ENCODE measurements at places on chromosomes 1 and 21.

DNA sequence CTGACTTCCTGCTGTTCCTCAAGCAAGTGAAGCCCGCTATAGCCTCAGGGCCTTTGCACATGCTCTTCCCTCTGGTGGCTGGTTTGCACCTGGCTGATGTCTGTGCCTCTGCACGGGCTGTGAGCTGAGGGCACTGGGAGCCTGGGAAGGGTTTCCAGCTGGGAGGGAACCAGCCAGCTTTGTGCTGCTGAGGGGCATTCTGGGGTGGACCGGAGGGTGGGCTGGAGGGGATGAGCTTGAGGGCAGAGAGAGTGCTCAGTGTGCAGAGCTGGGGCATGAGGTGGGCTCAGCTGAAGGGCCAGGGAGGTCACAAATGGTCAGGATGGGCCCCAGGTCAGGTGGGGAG is 305.7 kb downstream of the MATN1 start:
- H3K4me1 ChIP-seq, result no peaks in the 10 kb centered on the region
- no peak overlapping the region for H3K4me3 ChIP-seq
- no peak for DNase-seq

DNA sequence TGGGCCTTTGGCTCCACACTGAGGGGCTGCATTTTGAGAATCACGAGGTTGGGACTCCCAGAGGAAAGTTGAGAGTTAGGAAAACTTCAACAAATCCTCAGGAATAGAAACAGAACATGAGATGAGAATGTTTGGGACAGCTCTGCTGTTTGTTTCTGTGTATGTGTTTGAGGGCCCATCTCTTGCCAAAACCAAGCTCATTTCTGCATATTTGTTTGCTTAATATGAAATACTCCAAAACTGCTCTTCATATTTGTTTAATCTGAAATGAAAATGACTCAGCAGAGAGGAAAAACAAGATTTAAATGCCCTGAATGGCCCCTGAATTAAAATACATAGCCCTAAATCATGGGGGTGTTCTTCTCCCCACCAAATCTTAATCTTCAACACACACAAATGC is 78.1 kb downstream of the DDR2 start:
- H3K36me3 ChIP-seq, result no peaks in the 10 kb centered on the region
- H3K27ac ChIP-seq, result no peak overlapping the region
- DNase-seq, result no peak
- no peak overlapping the region for H3K4me3 ChIP-seq
- no peaks in the 10 kb centered on the region for H3K4me1 ChIP-seq
- no peaks in the 10 kb centered on the region for H3K27me3 ChIP-seq

GRCh38 chr21:37669249-37669648 is 247.0 kb downstream of the KCNJ6 start:
- H3K36me3 ChIP-seq, result no peaks in the 10 kb centered on the region
- H3K27me3 ChIP-seq, result peaks cover 9% of the 10 kb centered on the region
- no peak overlapping the region for H3K27ac ChIP-seq
- H3K4me1 ChIP-seq, result no peaks in the 10 kb centered on the region

DNA sequence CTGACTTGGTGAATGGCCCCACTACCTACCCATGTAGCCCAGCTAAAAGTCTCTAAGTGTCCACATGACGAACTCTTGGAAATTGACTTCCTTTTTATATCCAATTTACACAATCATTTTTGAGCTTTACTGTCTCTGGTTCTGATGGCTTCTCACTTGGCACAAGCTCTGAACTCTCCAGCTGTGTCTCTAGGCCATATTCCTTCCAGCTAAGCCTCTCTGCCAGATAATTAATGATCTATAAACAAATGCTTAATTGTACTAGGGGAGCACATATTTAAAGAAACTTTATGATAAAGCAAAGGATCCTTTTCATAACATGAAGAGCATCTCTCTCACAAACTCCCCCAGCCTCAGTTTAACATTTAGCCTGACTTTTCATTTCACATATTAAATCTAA is 16.3 kb upstream of the BEND5 start:
- peaks cover 13% of the 10 kb centered on the region for H3K27me3 ChIP-seq
- no peak overlapping the region for H3K4me3 ChIP-seq
- no peak overlapping the region for H3K27ac ChIP-seq
- H3K36me3 ChIP-seq, result no peaks in the 10 kb centered on the region
- DNase-seq, result no peak
- peaks cover 23% of the 10 kb centered on the region for H3K4me1 ChIP-seq

GRCh38 chr1:115355069-115355468 is 17.0 kb upstream of the NGF start:
- no peaks in the 10 kb centered on the region for H3K36me3 ChIP-seq
- DNase-seq, result no peak
- H3K27me3 ChIP-seq, result peaks cover 13% of the 10 kb centered on the region
- no peaks in the 10 kb centered on the region for H3K4me1 ChIP-seq

DNA sequence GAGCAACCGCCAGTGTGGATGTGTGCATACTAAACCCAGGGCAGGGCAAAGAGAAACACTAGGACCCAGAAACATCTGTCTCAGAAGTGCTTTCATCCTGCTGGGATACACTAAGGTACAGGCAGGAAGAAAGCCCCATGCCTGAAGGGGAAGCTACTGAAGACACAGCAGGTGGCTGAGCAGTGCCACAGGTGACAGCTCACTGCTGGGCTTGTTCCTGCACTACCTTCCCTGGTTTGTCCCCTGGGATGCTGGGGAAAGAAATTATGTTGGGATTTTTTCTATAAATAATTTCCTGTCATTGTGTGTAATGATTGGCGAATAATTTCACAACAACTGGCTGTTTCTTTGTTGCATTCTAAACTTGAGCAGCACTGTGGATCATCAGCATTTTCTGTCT is 245.3 kb upstream of the RAB4A start:
- H3K4me3 ChIP-seq, result no peak overlapping the region
- peaks cover 11% of the 10 kb centered on the region for H3K4me1 ChIP-seq
- H3K27ac ChIP-seq, result no peak overlapping the region
- H3K27me3 ChIP-seq, result no peaks in the 10 kb centered on the region
- no peak for DNase-seq
- no peaks in the 10 kb centered on the region for H3K36me3 ChIP-seq

DNA sequence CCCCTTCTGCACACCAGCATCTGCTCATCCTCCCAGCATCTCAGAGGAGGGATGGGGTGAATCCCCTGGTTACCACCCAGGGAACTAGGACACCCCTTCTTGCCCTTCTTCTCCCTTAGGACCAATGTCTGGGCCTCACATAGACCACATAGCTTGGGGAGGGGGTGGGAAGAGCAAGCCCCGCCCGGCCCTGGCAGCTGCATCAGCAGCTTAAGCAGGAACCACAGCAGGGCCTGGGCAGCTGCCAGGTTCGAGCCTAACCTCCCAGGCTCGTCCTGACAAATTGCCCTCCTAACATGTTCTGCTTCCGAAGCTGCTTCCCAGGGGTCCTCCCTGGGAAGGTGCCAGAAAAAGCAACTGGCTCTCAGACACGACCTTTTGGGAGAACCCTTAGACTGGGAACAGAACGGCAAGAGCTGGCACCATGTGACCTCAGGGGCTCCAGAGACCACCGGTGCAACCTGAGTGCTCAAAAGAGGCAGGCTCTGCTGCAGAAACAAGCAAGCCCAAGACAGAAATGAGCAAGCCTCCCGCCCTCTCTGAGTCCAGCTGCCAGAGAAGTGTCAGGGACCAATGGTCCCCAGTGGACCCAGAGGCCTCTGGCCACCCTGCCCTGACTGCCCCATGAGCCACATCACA is 18.4 kb upstream of the CLSTN1 start:
- H3K27me3 ChIP-seq, result no peaks in the 10 kb centered on the region
- no peak overlapping the region for H3K4me3 ChIP-seq

DNA sequence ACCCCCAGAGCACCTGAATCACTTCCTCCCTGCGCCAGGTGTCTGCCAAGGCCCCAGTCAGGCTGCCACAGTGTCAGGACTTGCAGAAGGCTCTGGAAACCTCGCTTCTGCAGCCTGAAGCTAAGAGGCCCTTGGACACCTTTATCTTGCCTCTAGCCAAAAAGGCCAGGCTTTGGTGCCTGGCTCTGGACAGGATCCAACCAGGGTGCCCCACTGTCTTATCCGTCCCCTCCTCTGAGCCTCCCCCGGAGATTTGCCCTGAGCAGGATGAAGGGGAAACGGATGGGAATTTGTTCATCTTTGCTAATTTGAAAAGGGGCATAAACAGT is 12.8 kb upstream of the CLSTN1 start:
- no peak for DNase-seq
- no peak overlapping the region for H3K4me3 ChIP-seq
- H3K4me1 ChIP-seq, result no peaks in the 10 kb centered on the region
- no peak overlapping the region for H3K27ac ChIP-seq

- H3K27ac ChIP-seq, result no peak overlapping the region
- H3K4me1 ChIP-seq, result no peaks in the 10 kb centered on the region
Observed at GRCh38 chr1:162388615-162389014, 7.1 kb downstream of the C1orf226 start.

DNA sequence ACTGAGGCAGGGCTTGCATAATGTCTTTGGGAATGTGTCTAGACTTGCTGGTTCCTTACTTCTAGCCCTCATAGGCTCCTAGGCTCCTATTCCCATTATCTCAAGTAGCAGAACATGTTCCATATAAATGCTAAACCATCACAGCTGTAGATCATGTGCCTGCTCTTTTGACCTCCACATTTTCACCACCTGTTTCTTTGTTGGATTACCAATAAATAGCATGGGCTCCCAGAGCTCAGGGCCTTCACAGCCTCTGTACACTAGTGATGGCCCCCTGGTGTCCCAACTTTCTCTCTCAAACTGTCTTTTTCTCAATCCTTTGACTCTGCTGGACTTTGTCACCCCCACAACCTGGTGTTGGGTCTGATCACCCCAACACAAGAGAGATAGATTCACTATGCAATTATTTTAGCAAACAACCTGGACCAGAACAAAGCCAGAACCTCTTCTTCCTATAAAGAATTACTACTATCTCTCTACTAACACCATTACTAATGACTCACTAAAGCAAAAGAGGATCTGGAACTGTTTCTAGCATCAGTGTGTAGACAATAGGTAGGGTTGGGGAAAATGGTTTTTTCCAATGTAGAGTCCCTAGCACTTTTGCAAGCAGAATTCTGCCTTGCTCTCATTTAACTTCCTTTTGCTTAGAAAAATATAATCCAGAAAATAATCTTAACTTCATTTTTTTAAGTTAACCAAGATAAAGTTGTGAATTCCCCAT is 51.7 kb downstream of the WLS start:
- no peak overlapping the region for H3K4me3 ChIP-seq
- H3K27ac ChIP-seq, result no peak overlapping the region
- DNase-seq, result no peak

DNA sequence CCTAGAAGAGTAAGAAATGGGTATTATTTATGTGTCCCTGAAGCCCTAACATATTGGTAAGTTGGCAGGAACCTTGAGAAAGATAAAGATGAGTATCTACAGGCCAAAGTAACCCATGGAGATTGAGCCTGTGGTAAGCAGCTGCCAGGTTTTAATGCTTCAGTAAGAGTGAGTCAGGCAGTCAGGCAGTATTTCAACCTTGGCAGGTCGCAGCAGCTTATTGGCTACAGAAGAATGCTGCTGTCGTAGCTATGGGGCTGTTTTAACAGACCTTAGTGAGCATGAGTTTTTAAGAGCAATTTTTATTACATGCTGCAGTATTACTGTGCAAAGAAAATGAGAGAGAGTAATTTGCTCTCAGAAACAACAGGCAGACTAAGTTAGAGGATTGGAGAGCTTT is 10.3 kb upstream of the SLC30A10 start:
- H3K4me1 ChIP-seq, result no peaks in the 10 kb centered on the region
- no peaks in the 10 kb centered on the region for H3K36me3 ChIP-seq

- H3K4me3 ChIP-seq, result no peak overlapping the region
- no peaks in the 10 kb centered on the region for H3K27me3 ChIP-seq
- no peak for DNase-seq
- no peak overlapping the region for H3K27ac ChIP-seq
Observed at GRCh38 chr1:173002891-173003838, 47.6 kb downstream of the TNFSF18 start.

- H3K27me3 ChIP-seq, result no peaks in the 10 kb centered on the region
- no peaks in the 10 kb centered on the region for H3K4me1 ChIP-seq
- no peak for DNase-seq
- no peaks in the 10 kb centered on the region for H3K36me3 ChIP-seq
Observed at GRCh38 chr1:25174730-25175612, 57.3 kb downstream of the SYF2 start.

GRCh38 chr1:43987159-43987902 is 4.1 kb upstream of the CCDC24 start:
- no peak overlapping the region for H3K27ac ChIP-seq
- no peak for DNase-seq
- H3K4me3 ChIP-seq, result no peak overlapping the region

DNA sequence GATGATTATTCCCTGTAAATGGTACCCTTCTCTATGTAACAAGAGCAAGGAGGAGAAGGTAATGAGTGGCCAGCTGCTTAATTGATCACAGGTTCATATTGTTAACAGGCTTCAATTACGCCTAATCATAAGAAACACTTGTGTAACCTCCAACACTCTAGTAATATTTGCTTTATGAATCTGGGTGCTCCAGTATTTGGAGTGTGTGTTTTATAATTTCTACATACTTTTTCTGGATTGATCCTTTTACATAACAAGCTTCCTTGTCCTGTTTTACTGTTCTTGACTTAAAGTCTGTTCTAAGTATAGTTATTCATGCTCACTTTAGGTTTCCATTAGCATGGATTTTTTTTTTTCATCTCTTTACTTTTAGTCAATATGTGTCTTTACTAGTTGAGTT is 984.2 kb downstream of the AMY1C start:
- DNase-seq, result no peak
- H3K4me3 ChIP-seq, result no peak overlapping the region
- no peaks in the 10 kb centered on the region for H3K4me1 ChIP-seq
- no peaks in the 10 kb centered on the region for H3K27me3 ChIP-seq
- H3K36me3 ChIP-seq, result no peaks in the 10 kb centered on the region

GRCh38 chr1:156641761-156642264 is at the start of gene BCAN:
Gene BCAN, plus strand, starts transcription at chr1:156642117. Its CDS starts 3,938 bp downstream, at chr1:156646055.
- no peaks in the 10 kb centered on the region for H3K36me3 ChIP-seq
- no peak within 1 kb of the TSS for H3K27ac ChIP-seq
- H3K4me1 ChIP-seq, result peaks cover 20% of the 10 kb centered on the region
- H3K27me3 ChIP-seq, result peaks cover 78% of the 10 kb centered on the region
- peak; percentile 41 for DNase-seq
- peak within 1 kb of the TSS; percentile 10 for H3K4me3 ChIP-seq

DNA sequence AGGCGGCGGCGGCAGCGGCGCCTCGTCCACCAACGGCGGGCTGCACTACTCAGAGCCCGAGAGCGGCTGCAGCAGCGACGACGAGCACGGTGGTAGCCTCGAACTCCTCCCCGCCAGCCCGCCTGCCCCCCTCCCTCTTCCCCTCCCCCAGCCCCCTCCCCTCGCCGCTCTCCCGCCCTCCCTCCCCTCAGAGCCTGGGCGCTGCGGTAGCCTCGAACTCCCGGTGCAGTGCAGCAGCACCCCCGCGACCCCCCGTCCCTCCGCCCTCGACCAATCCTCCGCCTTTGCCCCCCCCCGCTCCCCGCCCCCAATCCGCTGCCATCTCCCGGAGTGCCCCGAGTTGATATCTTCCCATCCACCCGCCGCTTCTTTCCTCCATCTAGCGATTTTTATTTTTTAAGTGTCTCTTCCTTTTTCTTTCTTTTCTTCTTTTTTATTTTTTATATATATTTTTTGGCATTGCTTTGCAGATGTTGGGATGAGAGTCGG is 516 bp downstream of the RCOR3 start:
- H3K36me3 ChIP-seq, result peaks cover 22% of the 10 kb centered on the region
- no peaks in the 10 kb centered on the region for H3K27me3 ChIP-seq
- peak overlapping the region; percentile 82 for H3K4me3 ChIP-seq
- peaks cover 21% of the 10 kb centered on the region for H3K4me1 ChIP-seq
- peak; percentile 70 for DNase-seq
